ENCODE measurements at places on chromosomes 5 and 9.

- DNase-seq = no peak
Observed at GRCh38 chr9:133276923-133277322, 1.9 kb upstream of the ABO start.

GRCh38 chr5:28066856-28067255, 1028.5 kb upstream of the CDH9 start:
- no peak for DNase-seq

DNA sequence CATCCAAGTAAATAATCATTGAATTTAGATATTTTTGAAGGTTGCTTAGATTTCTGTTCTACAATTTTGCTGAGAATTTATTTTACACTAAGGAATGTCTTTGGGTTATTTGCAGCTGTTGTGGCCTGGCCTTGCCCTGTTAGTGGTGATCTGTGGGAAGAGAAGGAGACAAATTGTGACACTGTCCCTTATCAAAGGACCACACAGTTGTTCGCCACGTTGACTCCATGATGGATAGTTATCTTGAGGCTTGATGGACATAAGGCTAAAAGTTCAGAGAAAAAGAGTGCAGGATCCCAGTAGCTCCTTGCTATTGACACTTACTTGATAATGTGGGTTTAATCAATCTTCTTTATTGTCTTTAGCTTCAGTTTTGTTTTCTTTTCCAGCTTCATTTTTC, 186.6 kb upstream of the MEF2C start:
- DNase-seq = no peak

- no peak for DNase-seq
Observed at GRCh38 chr5:176593273-176593869, 16.6 kb downstream of the GPRIN1 start.

DNA sequence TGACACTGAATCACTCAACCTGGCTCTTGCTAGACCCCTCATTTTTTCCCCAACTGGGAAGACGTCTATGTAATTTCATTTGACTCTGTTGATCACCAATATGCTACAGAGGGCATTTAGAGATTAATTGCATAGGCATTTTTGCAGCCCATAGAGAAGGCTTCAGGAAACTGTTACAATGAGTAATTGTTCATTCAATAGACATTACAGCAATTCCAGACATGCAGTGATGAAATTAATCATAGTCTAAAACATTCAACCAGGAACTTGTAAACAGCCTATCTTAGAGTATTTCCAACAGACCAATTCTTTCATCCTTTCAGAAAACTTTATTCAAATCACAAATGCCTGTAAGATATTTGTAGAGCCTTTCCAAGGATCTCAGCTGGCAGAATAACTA, 122.3 kb downstream of the MARCHF11 start:
- peak; percentile 6 for DNase-seq

- DNase-seq = peak; percentile 65
Observed at GRCh38 chr9:22452415-22453010, 5.9 kb downstream of the DMRTA1 start.

GRCh38 chr9:132806723-132807421, 71.2 kb downstream of the AK8 start:
- DNase-seq = peak; percentile 8

- no peak for DNase-seq
Observed at GRCh38 chr5:135951807-135952206, 3.0 kb downstream of the LECT2 start.

DNA sequence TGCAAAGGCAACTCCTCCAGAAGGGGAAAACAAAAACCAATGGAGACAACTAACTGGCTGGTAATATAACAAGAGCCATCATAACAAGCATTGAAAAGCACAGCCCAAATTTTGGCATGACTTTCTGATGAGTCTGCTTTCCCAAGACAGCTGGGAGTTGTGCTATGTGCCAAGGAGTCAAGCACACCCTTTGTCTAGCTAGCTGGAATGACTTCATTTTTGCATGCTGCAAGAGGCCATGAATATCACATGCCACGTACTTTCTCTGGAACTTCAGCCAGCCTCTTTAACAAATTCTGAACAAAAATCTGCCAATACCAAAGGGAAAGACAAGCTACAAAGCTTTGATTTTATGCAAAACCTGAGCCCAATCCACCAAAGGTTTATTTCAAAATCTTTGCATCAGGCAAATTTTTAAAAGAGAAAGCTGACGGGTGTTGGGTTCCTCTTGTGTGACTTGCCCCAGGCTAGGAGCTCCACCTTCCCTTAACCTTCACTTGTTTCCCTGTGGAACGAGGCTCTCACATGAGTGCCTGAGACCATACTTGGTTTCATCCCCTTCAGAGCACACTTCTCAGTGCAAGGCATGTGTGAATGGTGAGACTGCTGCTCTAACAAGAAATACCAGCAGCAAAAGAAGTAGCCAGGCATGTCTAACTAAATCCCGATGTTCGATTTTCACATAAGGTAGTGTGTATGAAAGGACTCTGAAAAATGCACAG, 47.3 kb downstream of the S1PR3 start:
- peak; percentile 88 for DNase-seq

DNA sequence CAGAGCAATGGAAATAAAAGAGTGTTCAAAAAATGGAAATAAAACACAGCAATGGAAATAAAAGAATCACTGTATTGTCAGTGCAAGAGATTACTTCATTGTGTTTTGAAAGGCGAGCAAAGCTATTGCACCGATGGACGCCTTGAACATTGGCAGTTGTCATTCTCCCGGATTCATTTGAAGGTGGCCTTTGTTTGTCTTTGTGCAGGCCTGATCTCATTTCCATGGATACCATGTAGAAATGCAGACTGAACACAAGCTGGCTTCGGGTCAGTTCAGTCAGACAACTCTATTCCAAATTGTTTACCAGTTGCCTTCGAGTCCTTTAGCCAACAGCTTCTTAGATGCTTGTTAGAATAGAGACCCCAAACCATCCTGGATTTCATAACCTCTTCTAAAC, 8.3 kb downstream of the ITGA2 start:
- peak; percentile 27 for DNase-seq

- no peak for DNase-seq
Observed at GRCh38 chr5:125269926-125270325, 523.5 kb upstream of the ZNF608 start.

DNA sequence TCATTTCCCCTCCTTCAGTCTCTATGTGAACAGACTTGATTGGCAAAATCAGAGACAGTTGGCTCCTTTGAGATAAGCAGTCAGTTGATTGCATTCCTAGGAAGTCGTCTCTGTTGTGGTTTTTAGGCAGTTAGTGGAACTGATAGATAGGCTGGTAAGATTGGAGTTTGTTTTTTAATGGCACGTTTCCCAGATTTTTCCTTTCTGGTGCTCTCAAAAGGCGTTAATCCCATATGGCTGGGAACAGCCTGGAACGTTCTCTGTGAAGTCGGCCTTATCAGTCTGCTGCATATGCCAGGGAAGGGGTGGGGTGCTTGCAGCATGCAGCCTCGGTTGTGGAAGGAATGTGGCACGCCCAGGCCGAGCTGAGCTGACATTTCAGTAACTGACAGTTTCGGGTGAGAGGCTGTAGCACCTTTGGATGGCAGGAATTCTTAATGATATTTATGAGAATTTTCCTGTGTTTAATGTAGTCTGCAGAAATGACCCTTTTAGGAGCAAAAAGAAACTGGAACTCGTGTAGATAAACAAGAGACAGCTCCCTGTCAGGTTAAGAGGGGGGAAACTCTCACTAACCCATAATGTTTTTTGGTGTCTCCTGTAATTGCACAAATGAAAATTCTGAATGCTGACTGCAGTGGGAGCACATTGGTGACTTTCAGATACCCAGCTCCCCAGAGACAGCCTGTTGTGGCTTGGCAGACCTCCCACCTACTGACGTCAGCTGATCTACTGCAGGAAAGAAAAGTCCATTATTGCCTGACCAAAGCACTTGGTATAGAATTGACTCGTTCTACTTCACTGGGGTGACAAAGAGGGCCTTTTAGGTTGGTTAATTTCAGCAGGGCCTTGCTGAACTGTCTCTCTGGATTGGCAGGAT, 6.3 kb downstream of the SPTAN1 start:
- DNase-seq = peak; percentile 91

GRCh38 chr5:104345222-104346016, 782.8 kb upstream of the NUDT12 start:
- peak; percentile 38 for DNase-seq

GRCh38 chr5:110463106-110463505, 263.4 kb downstream of the TMEM232 start:
- DNase-seq = peak; percentile 11

GRCh38 chr5:153678617-153679329, 188.3 kb downstream of the GRIA1 start:
- peak; percentile 10 for DNase-seq

DNA sequence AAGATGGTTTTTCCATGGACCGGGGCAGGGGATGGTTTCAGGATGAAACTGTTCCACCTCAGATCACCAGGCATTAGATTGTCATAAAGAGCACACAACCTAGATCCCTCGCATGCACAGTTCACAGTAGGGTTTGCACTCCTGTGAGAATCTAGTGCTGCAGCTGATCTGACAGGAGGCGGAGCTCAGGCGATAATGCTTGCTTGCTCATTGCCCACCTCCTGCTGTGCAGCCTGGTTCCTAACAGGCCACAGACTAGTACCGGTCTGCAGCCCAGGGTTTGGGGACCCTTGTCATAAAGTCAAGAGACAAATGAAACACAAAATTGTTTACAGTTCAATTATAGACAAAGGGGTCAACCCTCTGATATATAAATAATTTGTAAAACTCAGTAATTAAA, 101.7 kb downstream of the RANBP17 start:
- peak; percentile 62 for DNase-seq

DNA sequence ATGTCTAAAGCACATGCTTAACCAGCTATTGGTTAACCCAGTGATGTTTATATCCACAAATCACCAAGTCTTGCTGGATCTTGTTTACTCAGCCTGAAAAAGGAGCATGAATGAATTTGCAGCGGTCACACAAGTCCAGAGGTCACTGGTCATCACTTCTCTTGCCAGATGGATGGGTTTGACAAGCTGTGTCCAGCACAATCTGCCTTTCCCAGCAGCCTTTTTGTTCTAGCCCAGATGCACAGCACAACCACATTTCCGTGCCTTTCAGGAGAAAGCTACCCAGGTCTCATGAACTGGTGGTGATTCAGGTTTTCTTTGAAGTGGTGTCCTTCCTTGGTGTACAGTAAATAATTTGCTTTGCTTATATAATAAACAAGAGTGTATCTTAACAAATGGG, 32.1 kb downstream of the TMEM252 start:
- DNase-seq = no peak

GRCh38 chr5:132896685-132897084, 23.2 kb downstream of the LEAP2 start:
- no peak for DNase-seq

GRCh38 chr9:12963537-12963936, 188.7 kb downstream of the LURAP1L start:
- DNase-seq = no peak

- DNase-seq = no peak
Observed at GRCh38 chr5:9928326-9928725, 298.2 kb upstream of the TAS2R1 start.

GRCh38 chr5:135891791-135892190, 3.9 kb downstream of the IL9 start:
- DNase-seq = peak; percentile 15

DNA sequence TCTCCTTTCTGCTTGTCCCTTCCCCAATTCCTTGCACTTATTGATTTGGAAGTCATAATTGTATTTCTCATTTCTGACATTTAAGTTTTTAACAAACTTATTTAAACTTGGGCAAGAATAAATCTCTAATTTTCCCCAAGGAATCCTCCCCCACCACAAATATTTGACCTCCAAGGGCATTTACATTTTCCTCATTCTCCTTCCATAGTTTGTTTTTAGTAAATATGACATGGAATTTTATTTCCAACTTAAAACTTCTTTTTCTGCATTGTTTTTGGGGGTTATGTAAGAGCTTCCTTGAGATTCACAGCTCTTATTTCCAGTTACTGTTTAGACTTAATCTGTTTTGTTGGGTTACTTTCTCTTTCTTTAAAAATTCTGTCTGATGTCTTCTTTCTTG, 64.9 kb downstream of the ZNF618 start:
- peak; percentile 45 for DNase-seq

GRCh38 chr5:170332058-170332457, 34.5 kb upstream of the LCP2 start:
- DNase-seq = no peak

GRCh38 chr5:66617991-66618768, 22.0 kb downstream of the MAST4 start:
- DNase-seq = no peak

DNA sequence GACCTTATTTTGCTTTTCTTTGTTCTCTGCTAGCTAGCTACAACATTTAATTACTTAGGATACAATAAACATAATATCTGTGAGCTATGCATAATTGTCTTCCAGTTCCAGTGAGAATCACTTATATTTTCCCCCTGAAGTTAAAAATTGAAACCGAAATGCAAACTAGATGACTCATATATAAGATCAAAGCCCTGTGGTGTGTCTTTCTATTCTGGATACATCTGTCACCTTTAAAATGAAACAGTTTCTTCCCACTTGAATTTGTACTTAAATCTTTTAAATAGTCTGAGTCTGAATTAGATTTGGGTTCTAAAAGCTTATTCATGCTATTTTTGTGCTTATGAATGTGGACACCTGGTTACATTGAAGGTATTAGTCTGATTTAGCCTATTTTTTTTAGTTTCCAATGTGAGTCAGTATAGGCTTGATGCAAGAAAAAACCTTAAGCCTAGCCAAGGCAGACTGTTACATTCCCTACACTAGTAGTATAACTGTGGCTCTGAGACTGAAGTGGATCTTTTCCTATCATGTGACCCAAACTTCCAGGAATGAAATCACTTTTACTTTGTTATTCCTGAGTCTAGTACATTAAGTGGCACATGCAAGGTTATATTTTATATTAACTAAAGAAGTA, 703.5 kb upstream of the RGMB start:
- DNase-seq = peak; percentile 41
